GM10248 (cell line): ENCODE measurements at places on chromosomes 7 and 10.
A peak's percentile ranks its signal among the peaks of the same experiment; 100 is the strongest.

DNA sequence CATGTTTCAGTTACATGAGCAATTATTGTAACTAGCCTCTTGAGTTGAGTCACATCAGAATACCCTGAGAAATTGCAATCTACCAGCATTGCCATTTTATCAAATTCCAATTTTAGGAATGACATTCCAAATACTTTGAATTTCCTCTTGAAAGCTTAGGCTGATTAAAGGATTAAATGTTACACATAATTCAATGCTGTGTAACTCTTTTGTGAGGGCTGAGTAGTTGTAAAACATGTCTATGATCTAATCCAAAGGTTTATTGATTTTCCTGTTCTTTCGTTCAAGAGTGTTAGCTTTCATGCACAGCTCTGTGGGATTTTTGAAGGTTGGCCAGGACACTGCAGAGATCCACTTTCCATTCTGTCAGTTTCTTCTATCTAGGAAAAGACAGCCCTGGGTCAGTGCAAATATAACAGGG lies 193.1 kb downstream of the SORCS1 start:
- no peak for DNase-seq

DNA sequence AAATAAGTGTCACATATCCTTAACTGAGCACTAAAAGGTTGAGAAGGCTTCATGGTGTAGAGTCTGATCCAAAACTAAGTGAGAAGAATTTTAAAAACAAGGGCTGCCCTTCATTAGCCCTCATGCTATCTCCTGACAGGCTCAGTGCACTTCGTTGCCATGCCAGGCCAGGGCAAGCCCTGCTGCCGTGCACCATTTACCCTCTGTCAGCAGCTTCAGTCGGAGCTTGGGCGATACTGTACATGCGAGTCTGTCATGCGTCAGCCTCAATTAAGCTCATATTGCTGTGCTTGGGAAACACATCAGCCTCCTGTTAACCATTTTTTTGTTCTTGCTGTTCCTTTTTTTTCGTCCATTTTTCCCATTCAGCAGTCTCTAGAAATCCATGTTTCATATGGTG lies 166.6 kb downstream of the VTI1A start:
- no peak for DNase-seq

DNA sequence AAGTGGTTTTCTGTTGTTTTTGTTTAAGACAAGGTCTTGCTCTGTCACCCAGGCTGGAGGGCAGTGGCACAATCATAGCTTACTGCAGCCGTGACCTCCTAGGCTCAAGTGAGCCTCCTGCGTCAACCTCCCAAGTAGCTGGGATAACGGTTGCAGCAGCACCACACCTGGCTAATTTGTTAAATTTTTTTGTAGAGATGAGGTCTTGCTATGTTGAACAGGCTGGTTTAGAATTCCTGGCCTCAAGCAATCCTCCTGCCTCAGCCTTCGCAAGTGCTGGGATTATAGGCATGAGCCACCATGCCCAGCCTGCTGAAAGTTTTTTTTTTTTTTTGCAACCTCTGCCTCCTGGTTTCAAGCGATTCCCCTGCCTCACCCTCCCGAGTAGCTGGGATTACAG lies 31.1 kb downstream of the PROSER2 start:
- no peak for DNase-seq

DNA sequence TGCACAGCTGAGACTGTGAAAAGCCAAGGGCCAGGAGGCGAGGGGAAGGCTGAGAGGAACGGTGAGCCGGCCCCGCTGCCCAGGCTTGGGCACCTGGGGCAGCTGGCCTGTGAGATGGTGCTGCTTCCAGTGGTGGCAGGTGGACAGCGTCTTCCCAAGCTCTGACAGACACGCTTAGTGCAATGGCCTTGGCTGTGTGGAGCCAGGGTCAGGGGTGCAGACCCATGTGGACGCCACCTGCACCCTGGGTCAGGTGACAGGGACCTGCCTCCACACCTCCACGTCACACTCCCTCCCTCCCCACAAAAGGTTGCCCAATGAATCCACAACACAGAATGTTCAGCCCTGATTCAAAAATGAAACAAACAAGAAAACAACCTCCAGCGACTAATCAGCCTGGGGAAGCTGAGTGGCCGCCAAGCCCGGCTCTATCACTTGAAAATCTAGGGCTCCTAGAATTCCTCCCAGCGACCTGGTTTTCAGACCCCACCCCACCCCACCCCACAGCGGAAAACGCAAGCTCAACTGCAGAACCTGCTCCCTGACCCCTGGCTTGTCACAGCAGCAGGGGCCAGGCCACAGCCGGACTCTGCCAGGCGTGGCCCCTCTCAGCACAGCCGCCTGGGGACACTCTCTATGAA lies 54.3 kb downstream of the PRKAG2 start:
- DNase-seq = no peak

DNA sequence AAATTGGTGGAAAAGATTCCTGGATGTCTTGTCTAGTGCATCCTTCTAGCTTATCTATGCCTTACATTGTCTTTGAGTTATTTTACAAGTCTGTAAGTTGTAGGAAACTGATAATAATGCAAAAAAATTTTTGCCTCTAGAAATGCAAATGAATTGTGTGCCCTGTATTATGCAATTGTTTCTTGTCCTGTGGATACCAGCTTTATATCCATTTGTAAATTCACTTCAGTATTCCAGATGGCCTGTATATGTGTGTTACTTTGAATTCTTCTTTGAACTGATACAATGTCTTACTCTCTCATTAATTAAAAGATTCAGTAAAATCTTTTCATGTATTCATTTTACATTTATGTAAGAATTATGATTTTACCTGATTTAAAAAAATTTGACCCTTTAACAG lies 234.3 kb downstream of the LRMDA start:
- no peak for DNase-seq

GRCh38 chr10:88551246-88551645 lies 31.9 kb downstream of the RNLS start:
- DNase-seq = no peak

DNA sequence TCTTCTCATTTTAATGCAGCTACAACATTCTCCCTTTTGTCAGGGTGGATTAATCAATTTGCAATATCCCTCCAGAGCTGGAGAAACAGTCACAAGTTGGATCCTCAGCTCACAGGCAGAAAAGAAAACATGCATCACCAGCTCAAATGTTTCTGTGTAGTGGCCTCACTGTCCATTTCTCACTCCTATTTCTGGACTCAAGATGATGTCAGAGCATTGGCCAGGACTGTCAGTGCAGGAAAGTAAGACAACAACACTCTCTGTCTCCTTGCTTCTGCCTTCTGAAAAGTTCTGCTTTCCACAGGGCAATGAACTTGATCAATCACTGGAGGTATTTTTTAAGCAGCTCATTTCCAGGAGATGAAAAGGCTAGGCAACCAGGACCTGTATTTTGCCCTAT lies 8.2 kb upstream of the SVIL start:
- DNase-seq = no peak

DNA sequence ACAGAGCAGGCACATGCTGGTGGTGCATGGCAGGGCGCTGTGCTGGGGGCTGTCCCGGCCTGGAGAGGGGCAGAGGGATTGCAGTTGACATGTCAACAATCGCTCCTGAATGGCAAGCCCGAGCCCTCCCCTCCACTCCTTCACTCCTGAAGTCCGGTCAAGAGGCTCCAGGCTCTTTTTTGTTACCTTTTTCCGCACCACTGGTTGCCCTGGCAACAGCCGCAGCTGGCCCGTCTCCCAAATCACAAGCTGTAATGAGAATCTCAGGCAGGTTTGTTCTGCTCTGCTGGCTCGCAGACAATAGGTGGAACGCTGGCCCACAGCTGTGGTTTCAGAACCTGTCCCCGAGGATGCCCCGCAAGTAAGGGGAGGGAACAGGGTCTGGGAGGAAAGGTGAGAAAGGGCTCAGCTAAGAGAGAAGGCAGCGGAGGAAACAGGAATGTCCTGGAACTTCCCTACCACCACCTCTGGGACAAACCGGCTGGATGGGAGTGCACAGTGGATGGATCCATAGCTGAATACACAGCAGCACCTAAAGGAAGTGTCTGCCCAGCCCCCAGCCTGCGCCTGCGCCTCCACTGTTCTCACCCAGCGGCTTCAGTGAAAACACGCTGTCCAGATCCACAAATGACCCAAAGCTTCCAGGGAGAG lies 58.9 kb downstream of the CALML3 start:
- no peak for DNase-seq

- DNase-seq = peak; percentile 24
Observed at GRCh38 chr10:126387041-126387921, 996 bp downstream of the ADAM12 start.

- no peak for DNase-seq
Observed at GRCh38 chr7:65295409-65295808, 78.2 kb upstream of the ZNF92 start.

DNA sequence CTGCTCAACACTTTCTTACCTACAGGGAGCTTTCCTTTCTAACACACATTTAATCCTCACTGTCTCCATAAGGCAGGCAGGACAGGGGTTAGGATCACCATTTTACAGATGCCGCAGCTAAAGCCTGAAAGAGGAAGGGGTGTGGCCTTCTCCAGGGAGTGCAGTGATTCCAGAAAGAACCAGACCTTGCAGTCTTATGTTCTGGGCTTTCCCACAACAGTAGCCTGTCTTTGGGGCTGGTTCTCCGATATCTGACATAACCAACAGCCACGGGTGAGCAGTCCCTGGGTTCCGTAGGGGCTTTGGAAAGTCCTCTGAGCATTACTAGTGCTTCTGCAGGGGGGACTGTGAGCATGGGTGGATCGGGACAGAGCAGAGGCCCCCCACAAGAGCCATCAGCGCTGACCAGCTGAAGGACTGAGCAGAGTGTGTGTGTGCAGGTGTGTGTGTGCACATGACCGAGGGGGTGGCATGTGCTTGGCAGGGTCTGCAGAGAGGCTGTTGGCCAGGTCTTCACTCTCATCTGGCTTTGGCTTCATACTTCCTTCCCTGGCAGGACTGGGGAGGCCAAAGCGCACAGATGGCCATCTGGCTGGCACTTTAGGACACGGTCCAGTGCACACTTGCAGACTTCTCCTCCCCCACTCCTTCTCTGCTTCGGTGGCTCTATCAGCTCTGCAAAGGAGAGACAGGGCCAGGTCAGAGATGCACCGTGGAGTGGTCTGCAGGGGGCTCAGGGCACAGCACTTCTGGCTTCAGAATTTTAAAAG lies 400.3 kb downstream of the RPS24 start:
- no peak for DNase-seq

GRCh38 chr7:55101359-55101758 lies 82.5 kb downstream of the EGFR start:
- no peak for DNase-seq

- DNase-seq = peak; percentile 18
Observed at GRCh38 chr7:4479367-4480039, 202.6 kb upstream of the FOXK1 start.

- no peak for DNase-seq
Observed at GRCh38 chr7:40509287-40509996, 374.6 kb downstream of the SUGCT start.

- no peak for DNase-seq
Observed at GRCh38 chr7:107785170-107785569, 17.9 kb downstream of the SLC26A3 start.

- peak; percentile 55 for DNase-seq
Observed at GRCh38 chr10:101814466-101815071, 3.7 kb downstream of the OGA start.

GRCh38 chr7:2722591-2722990 lies 34.6 kb downstream of the AMZ1 start:
- no peak for DNase-seq

DNA sequence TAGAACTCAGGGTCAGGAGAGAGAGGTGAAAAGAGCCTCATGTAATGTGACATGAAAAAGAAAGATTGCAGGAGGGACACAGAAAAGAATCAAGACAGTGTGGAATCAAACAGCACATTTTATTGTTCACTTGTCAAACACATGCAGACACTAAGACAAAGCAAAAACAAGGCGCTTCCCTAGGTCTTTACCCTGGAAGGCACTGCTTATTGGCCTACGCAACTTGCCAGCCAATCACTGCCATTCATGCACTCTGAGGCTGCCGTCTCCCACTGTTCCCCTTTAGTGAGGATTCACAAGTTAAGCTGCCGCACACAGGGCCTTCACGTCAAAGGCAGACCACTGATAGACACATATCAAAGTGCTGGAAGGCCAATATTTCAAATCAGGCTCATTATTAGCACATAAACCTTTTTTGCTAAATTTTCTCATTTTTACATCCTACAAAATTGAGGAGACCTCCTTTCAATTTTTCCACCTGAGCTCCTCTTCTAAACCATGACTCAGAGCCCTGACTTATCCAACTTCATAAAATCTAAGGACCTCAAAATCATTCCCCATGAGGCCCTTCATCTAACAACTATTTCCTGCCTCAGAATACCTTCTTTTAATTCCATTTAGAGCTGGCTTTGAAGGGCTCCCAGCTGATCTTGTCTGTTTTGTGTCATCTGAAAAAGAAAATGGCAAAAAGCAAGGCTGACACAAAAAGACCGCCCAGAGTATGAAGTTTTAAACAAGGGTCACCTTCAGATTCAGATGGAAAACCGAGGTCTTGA lies 149.4 kb downstream of the CHCHD3 start:
- no peak for DNase-seq

DNA sequence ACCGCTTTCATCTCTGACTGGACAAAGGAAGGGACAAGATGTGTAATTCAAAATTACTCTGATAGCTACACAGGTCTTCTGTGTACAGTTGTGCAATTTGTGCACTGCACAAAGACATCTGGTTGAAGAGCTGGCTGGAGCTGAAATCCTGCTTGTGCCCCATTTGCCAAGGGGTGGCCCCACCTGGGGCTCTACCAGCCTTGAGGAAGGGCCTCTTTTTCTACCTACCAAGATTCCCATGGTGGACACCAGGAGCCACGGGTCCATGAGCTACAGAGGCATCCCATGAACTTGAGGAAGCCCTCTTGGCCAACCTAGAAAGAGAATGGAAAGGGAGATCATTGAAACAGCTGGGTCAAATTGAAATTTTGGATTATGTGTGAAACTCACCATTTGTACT lies 43.2 kb downstream of the HHEX start:
- no peak for DNase-seq

- DNase-seq = no peak
Observed at GRCh38 chr10:131514454-131514853, 202.9 kb upstream of the TCERG1L start.

GRCh38 chr7:73449422-73449821 lies 15.8 kb downstream of the FZD9 start:
- no peak for DNase-seq

DNA sequence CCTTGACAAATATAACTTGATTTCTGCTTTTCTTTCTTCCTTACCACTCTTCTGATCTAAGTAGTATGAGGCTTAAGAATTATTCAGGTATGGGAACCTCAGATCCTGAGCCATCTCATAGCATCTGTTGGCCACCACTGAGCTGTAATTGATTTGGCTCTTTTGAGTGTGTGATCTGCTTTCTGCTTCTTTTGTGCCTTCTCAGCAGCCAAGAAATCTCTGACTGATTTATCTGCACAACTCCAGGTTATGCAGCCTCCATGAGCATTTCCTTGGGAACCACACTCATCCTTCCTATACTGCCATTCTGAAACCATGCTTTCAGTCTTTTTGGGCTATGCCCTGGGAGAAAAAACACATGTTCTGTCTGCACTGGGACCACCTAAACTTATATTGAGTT lies 178.0 kb upstream of the FAM3C start:
- no peak for DNase-seq

DNA sequence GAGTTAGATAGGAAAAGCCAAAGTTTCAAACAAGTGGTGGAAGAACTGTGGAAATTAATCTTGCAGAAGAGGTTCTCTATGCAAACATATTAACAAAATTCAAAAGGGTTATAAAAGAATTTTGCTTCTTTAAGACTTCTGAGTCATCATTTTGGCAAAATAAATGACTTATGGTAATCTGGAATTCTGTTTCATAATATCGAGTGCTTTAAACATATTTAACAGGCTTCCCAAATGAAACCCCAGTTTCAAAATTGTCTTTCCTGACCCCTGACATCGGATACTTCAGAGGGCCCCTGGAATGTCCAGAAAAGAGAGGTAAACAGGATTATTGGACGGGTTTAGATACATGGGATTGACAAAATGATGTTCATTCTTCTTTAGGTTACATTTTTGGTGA lies 444.6 kb downstream of the HTR7 start:
- DNase-seq = no peak
